Left forelimb (tissue), 1 donor: ENCODE measurements at places on chromosomes 5 and 9.

DNA sequence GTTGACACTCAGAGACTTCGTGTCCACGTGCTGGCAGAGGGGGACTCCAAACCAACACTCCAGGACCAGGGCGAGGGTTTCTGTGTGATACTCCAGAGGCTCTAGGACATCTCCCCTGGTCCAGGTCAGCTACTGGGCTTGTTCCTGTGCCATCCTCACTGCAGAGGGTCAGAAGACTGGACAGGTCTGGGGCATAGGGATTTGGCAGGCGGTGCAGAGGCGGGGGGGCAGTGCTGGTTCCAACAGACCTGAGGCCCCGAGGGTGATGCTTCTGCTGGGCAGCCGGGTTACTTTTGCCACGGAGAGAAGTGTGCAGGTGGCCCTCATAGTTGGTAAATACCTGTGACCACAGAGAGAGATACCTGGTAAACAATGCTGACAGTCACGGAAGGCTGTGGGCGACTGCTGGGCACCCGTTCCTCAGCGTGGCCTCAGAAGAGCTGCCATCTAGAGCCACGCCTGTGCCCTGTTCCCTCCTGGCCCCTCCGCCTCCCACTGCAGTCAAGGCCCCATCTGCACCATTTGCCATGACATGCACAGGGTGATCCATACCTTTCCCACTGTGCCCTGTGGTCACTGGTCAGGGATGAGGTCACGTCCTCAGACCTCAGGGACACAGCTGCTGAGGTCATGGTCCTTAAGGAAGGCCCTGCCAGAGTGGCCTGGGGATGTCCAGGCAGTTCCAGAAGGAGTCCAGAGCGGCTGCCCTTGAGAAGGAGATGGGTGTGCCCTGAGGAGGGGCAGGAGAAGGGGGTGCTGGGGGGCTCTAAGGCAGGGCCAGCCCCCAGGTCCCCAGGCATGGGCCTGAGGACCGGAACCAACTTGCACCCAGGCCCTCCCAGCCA lies 30.0 kb downstream of the TRIP13 start:
- peak; percentile 64 for DNase-seq

DNA sequence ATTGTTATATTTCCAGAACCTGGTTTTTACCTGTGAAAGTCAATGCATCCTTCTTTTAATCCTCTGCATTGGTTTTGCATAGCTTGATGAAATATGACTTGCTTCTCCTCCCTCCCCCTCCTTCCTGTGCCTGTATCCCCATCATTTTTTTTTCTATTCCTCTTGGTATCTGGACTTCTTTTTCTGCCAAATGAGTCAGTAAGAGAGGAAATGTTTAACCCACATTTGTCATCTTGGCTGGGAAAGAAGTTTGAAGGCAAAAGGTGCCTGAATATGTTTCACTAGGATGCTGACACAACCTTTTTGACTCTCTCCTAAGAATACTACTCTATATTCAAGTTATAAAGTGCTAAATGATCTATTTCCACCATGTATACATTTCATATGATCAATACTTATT lies 35.5 kb upstream of the CDKN2B start:
- DNase-seq = no peak

- DNase-seq = no peak
These were observed 22.7 kb upstream of the CCDC180 start for GRCh38 chr9:97284798-97285197.

DNA sequence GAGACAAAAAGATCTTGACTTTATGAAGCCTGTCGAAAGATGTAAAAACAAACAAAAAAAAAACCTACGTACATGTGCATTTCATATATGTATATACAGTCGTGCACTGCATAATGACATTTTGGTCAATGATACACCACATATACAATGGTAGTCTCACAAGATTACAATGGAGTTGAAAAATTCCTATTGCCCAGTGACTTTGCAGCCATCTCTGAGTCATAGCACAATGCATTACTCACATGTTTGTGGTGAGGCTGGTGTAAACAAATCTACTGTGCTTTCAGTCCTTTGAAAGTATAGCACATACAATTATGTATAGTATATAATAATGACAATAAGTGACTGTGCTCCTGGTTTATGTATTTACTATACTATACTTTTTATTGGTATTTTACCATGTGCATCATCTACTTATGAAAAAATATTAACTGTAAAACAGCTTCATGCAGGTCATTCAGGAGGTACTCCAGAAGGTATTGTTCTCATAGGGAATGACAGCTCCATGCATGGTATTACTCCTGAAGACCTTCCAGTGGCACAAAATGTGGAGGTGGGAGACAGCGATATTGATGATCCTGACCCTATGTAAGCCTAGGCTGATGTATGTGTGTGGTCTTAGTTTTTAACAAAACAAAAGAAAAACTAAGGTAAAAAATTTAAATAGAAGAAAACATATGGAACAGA lies 73.7 kb upstream of the FST start:
- DNase-seq = no peak

DNA sequence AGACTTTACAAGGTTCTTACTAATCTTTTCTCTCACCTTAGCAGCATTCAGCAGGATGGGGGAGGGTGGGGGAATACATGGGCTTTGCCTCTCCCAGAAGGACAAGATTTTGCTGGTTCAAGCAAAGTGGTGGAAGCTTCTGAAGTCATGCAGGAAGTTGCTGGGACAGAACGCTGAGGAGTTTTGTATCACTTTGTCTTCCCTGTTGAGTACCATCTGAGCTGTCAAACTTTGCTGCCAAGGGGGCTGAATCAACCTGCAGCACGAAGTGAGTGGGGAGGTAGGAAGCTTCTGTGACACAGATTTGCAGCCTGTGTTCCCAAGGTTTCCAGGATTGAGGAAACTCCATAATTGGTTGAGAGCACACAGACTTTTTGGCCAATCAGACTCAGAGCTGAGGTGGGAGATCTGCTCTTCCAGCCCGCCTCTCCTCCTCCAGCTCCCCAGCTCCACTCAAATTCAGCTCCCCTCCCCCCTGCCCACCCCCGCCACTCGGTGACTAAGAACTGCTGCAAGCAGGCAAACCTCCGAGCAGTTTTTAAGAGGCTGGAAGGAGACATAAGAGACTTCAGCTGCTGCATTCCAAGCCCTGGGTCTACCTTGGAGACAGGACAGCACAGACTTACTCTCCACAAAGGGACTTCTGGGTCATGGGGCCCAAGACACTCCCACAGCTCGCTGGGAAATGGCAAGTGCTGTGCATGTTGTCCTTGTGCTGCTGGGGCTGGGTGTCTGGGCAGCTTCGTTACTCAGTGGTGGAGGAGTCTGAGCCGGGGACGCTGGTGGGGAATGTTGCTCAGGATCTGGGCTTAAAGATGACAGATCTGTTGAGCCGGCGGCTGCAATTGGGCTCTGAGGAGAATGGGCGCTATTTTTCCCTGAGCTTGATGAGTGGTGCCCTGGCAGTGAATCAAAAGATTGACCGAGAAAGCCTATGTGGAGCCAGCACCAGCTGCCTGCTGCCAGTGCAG lies at the start of gene PCDHGC5:
Gene PCDHGC5 (plus strand): TSS at position 491 of the 971 bp plus-strand sequence. CDS start 160 bp downstream, at position 651.
- DNase-seq = no peak

- peak; percentile 22 for DNase-seq
These were observed 117.8 kb downstream of the FGF18 start for GRCh38 chr5:171537070-171537849.

GRCh38 chr9:21682981-21683380 lies 119.5 kb upstream of the MTAP start:
- DNase-seq = no peak

DNA sequence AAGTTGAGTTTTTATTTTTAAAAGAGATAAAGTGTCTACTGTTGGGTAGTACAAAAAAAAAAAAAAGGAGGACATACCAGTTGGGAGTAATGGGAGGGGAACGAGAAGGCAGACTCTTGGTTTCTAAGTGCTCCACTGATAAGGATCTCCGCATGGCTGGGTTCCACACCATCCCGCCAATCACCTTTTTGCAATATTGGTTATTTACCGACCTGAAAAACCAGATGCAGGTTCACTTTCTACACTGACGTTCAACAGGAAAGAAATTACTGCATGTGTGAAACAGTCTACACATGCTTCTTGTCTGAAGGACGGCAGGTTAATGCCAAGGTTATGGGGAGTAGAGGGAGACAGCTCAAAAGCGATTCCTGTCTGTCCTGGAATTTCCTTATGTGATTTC lies 75.5 kb downstream of the PTPN3 start:
- DNase-seq = no peak

- no peak for DNase-seq
These were observed 81.6 kb upstream of the KLF4 start for GRCh38 chr9:107571148-107571547.

- no peak for DNase-seq
These were observed 2.0 kb upstream of the IRF1 start for GRCh38 chr5:132492386-132493125.

GRCh38 chr5:174849426-174849825 lies 125.0 kb downstream of the MSX2 start:
- DNase-seq = no peak

- no peak for DNase-seq
These were observed 116.8 kb downstream of the RGS3 start for GRCh38 chr9:113580041-113580953.

DNA sequence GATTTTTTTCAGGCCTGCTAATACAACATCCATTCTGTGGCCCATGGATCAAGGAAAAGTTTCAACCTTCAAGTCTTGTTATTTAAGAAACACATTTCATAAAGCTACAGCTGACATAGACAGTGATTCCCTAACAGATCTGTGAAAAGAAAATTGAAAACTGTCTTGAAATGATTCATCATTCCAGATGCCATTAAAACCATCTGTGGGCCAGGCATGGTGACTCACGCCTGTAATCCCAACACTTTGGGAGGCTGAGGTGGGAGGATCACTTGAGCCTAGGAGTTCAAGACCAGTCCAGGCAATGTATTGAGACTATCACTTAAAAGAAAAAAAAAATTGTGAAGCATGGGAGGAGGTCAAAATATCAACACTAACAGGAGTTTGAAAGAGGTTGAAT lies 6.0 kb downstream of the RAPGEF6 start:
- no peak for DNase-seq

DNA sequence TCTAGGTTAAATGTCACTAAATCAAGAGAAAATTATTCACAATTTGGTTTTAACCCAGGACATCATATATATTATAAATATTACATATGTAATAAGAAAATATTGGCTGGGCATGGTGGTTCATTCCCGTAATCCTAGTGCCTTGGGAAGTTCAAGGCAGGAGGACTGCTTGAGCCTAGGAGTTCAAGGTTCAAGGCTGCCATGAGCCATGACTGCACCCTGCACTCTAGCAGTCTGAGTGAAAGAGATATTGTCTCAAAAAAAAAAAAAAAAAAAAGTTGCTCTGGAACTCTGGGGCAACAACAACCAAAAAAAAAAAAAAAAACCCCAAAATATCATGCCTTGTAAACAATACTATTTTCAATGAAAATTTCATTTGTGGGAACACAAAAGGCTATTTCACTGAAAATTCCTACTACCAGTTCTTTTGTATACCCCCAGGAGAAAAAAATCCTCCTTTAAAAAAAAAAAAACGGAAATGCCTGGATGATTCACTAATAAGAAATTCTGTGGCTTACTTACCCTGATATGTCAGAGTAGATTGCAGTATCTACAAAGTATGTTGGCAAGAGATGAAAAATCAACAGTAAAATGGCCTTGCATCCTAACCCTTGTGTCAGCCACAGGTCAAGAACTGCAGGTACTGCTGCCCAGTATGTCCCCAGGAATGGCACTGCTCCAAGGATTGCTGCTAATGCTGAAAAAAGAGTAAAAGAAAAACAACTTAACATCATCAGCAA lies 22.6 kb upstream of the CTNNAL1 start:
- no peak for DNase-seq

DNA sequence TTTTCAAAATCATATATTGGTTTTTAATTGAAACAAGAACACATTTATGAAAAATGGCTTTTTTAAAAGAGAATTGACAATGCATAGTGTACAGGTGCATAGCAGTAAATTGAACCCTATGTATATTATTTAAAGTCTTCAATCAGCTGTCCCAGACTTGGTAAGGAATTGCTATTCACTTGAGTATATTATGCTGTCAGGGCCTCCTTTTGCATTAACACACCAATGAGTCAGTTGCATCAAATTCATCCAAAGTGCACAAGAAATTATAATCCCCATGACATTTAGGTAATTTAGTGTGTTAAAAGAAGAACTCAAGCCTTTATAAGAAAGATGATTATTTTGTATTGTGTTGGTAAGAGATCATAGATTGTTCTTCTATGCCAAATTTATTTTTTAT lies 748.8 kb upstream of the RIOK2 start:
- DNase-seq = no peak

DNA sequence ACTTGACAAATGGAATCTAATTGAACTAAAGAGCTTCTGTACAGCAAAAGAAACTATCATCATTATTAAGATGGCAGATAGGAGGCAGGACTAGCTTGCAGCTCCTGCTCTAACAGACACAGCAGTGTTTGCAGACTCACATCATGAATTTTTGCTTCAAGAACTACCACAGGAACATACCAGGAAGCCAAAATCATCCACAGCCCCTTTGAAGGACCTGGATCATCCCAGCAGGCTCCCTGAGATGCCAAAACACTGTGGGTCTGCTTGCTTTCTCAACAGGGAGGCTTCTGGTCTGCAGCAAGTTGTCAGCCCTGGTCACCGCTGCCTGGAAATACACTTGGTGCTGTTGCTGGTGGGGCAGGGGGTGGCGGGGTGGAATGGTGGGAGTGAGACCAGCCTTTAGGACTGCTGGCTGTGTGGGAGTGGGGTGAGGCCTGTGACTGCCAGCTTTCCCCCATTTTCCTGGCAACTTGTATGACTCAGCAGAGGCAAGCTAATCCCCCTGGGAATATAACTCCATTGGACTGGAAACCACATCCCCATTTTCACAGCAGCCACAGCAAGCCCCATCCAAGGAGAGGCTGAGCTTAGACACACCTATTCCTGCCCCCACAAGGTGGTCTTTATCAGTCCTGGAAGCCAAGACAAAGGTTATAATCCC lies 533.8 kb upstream of the CYLC2 start:
- peak; percentile 63 for DNase-seq

- DNase-seq = no peak
These were observed 14.8 kb downstream of the RBM27 start for GRCh38 chr5:146218168-146218567.

DNA sequence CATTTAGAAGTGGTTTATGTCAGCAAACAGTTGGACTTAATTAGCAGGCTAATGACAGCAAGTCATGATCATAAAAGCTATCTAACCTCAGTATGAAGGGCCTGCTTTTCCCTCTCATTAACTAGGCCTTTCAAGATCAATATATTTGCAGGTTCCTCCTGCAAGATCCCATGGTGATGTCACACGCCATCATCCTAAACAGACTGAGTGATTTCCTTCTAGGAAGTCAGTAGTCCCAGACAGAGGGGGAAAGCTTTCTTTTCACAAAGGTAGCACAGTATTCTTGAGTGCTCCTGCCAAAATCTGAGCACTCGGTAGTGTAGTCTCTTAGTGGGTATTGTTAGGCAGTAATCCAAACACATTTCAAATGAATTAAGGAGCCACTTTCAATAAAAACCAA lies 52.5 kb downstream of the UIMC1 start:
- DNase-seq = no peak

GRCh38 chr9:70293214-70293613 lies 34.4 kb downstream of the SMC5 start:
- no peak for DNase-seq
